ENCODE measurements at places on chromosomes 13 and 19.

- no peak for DNase-seq
Measured at GRCh38 chr19:46210669-46211068, 18.9 kb upstream of the IGFL1 start.

DNA sequence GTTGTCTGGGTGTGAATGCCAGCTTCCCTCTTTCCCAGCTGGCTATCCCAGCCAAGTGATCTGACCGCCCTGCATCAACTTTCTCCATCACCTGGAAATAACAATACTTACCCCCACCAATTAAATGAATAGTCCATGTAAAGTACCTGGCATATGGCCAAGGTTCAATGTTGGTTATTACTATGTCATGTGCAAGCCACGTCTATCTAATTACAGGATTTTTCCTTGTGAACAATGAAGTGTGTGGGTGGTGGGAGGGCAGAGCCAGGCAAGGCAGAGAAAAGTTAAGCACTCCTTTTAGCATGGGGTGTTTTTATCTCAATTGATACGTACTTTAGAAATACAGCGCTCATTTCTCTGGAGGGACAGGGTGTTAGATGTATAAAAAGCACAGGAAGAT is 121.1 kb downstream of the NHLRC3 start:
- no peak for DNase-seq

- DNase-seq = no peak
Measured at GRCh38 chr19:2428321-2428690, 920 bp upstream of the TIMM13 start.

DNA sequence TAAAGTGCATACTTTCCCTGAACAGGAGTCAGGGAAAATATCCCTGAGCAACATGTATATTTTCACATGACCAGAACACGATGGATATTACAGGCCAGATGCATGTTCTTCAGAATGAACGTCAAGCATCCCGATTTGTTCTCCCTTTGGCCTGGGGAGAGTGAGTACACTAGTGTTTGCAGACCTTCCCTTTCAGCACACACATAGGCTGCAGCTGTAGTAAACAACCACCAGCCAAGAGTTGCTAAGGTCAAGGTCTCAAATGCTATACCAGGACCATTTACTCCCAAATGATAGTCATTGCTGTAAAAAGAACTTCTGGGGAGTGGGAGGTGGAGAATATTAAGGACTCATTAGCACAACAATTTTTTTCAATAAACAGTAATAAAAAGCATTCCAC is 3.0 kb downstream of the KLF12 start:
- DNase-seq = no peak

- peak; percentile 11 for DNase-seq
Measured at GRCh38 chr13:29991343-29991742, 140.9 kb upstream of the UBL3 start.

Data from Caki2 (cell line).